ENCODE measurements at places on chromosomes 16 and 17.

DNA sequence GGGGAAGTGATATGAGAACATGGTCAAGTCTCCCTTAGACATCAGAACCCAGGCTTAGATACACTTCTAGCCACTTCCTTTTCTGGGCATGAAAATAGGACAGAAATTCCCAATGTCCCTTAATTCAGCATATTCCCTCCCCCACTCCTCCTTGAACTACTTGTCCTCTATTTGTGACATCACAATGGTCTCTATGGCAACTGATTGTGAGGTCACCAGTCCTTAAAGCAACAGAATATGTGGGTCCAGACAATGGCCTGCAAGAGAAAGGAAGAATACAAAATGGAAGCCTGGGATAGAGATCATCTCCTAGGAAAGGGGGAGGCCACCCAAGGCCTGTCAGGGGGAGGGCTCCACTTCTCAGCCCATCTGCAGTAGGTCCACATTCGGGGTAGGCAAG is 6.7 kb upstream of the SEZ6 start:
- DNase-seq: no peak

- no peak for DNase-seq
These were observed 883 bp upstream of the SPN start for GRCh38 chr16:29662000-29662728.

- peak; percentile 6 for DNase-seq
These were observed 97.5 kb downstream of the METRNL start for GRCh38 chr17:83176623-83177583.

GRCh38 chr17:238071-238963 is 56.9 kb upstream of the DOC2B start:
- DNase-seq: no peak

Data from WERI-Rb-1 (cell line).